ENCODE measurements at places on chromosomes 4 and X.

GRCh38 chr4:77699731-77700210 is 94.2 kb downstream of the CXCL13 start:
- DNase-seq: no peak

- DNase-seq: no peak
These were observed 1050.0 kb upstream of the INTU start for GRCh38 chr4:126582737-126583136.

DNA sequence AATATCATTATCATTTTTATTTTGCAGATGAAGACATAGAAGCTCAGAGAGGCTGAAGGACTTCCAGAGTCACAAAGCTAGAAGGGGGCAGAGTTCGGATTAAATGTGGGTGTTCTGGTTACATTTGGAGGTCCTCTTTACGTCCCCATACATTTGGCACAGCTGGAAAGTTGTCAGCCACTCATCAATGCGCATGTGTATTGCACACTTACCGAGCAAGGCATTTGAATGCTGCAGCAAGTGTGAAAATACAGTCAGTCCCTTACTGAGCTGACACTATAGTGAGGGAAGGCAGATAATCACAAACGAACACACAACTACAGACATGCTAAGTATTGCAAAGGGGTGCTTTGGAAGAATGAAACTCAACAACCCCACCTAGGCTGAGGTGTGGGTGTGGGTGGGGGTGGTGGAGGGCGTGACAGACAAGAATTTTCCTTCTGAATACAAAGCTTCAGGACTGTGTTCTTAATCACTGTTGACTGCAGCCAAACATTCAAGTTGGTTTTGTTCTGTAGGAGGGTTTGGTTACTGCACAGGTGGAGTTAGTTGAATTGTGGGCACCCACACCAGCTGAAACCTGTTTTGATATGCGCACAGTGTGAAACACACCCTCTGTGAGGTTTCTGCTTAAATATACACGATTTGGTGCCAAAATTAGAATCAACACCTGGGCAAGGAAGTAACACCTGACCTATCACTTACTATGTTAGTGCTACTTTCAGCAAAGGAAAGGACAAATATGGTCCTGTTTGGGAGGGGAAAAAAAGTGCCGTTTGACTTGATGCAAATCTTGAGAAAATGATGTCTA is 72.4 kb downstream of the COQ2 start:
- peak; percentile 11 for DNase-seq

DNA sequence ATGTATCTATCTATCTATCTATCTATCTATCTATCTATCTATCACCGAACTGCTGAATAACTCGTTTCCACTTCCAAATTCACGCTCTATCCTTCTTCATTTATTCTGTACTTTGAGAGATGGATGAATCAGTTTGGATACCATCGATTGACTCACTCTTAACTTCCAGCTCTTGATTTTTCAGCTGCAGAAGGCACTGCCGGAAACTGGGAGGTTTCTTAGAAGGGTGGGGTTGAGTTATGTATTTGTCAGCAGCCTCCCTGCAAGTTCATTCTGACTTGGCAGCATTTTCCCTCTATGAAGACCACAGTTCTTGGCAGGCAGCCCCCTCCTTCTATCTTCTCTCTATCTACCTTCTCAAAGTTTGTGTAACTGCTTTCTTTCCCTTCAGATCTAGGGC is 112.0 kb upstream of the MAGEB18 start:
- no peak for DNase-seq

DNA sequence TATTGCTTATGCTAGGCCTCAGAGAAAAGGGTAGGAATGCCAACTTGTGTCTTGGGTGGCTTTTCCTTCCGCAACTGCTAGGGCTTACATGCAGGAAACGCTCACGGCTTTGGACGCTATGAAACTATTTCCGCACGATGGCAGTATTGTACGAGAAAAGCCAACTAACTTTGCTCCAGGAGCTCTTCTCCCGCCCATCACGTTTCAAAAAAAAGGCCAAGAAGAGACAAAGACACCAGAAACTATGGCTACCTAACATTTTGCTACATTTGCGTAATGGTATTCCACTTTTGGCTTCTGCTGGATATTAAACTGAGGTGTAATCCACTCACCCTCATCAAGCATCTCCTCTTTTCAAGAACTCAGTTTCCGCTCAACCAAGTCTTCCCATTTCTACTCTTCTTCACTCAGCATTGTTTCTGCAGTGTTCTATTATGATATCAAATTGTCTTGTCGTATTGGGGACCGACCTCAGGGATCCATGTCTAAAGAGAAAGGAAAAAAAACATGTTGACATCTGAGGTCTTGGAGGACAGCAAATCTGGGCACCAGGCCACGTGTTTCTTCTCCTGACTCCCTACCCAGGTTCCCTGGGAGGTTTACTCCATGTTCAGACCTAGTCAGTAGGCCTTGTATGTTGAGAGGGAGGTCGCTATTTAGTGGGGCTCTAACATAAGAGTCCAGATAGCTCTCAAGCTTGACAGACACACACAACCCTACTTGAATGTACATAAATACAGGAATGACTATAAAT is 239.4 kb upstream of the STK26 start:
- DNase-seq: peak; percentile 47

GRCh38 chr4:87306056-87306455 is 16.6 kb downstream of the HSD17B13 start:
- DNase-seq: no peak
